ENCODE measurements at places on chromosomes 1 and 21. TPM values are rescaled to one million over a fixed set of nuclear protein-coding genes. Genes with fewer than 3 reads are reported as not detected.

DNA sequence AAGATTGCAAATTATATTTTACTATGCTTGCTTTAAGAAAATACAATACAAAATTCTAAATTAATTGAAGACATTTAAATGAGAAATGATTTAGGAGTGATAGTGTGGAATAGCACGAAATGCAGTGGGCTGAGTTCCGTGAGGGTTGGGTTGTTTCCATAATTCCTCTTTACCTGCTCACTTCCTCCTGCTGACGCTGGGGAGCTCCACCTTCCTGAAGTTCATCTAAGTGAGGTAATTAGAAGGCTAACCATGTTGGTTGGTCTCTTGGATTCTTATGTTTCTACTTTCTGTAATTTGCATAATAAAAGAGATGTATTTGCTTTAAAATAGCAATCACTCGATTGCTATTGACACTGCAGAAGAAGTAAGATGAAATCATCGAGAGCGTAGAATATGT is 4.7 kb downstream of the OR14I1 start:
- no peak overlapping the region for H3K27ac ChIP-seq
- H3K4me3 ChIP-seq = no peak overlapping the region
- H3K4me1 ChIP-seq = no peaks in the 10 kb centered on the region
- H3K36me3 ChIP-seq = no peaks in the 10 kb centered on the region

LRRC53 gene
- not detected for total RNA-seq

DNA sequence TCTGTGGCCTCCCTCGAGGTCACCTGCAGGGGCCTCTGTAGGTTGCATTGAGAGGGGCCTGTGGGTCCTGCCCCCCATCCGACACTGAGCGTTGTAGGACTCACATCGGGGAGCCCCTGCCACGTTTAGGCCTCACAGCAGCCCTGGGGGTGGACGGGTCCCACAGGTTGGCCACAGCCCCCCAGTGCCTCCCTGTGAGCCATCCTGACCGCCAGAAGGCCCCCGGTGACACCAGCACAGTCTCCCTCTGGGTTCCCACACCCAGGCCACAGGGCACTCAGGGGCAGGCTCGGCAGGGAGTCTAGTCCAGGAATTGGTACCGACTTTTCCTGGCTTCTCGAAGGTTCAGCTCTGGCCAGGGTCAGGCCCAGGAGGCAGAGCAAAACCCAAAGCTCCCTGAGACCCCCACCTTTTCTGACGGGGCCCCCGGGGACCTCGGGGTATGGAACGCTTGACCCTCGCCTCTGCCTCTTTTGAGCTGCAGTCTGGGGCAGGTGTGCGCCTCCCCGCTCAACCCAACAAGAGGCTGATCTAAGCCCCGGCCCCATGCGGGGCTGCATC is 13.9 kb upstream of the POFUT2 start:
- peaks cover 6% of the 10 kb centered on the region for H3K4me1 ChIP-seq
- no peaks in the 10 kb centered on the region for H3K36me3 ChIP-seq
- DNase-seq = no peak
- H3K27ac ChIP-seq = no peak overlapping the region
- H3K27me3 ChIP-seq = peaks cover 6% of the 10 kb centered on the region
- H3K4me3 ChIP-seq = no peak overlapping the region

- H3K4me1 ChIP-seq = no peaks in the 10 kb centered on the region
- DNase-seq = no peak
- H3K27ac ChIP-seq = no peak overlapping the region
- H3K27me3 ChIP-seq = peaks cover 8% of the 10 kb centered on the region
These were observed 21.8 kb downstream of the CAPN9 start for GRCh38 chr1:230768903-230769570.

PLEKHN1 gene
- 3.3 TPM for total RNA-seq

ALX3 gene
- total RNA-seq = not detected

DNA sequence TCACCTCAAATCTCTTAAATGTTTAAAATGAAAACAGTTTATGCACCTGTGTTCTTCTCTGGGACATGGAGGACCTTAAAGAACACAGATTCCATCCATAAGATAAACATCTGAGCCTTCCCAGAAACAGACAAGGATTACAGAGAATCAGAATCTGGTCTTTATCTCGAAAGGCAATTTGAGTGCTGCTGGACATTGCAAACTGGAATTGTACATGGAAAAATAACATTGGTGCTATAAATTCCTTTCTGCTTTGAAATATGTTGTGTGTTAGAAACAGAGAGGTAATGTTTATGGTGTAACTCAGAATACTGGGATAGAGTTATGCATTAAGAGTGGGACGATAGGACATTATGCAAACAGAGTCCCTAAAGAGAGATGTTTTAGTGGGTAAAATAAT is 6.6 kb upstream of the DDR2 start:
- H3K27ac ChIP-seq = no peak overlapping the region
- H3K4me1 ChIP-seq = peaks cover 11% of the 10 kb centered on the region
- no peak overlapping the region for H3K4me3 ChIP-seq
- peaks cover 8% of the 10 kb centered on the region for H3K27me3 ChIP-seq

DNA sequence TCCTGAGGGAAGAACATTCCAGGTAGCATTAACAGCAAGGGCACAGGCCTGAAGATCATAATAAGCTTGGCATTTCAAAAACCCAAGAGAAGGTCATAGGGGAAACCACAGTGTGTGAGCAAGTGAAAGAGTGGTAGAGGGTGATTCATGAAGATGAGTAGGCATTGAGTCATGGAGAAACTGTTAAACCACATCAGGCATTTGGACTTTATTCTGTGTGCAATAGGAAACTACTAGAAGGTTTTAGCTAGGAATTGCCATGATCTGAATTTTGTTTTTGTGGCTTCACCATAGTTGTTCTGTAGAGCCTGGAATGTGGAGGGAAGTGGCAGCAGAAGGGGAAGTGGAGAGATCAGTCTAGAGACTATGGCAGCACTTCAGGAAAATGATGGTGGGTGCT is 359.0 kb upstream of the PTBP2 start:
- H3K36me3 ChIP-seq = no peaks in the 10 kb centered on the region
- peak overlapping the region; percentile 9 for H3K27ac ChIP-seq

DESI2 gene
- total RNA-seq = 26.4 TPM

SAMD13 gene
- total RNA-seq = 0.73 TPM

DNA sequence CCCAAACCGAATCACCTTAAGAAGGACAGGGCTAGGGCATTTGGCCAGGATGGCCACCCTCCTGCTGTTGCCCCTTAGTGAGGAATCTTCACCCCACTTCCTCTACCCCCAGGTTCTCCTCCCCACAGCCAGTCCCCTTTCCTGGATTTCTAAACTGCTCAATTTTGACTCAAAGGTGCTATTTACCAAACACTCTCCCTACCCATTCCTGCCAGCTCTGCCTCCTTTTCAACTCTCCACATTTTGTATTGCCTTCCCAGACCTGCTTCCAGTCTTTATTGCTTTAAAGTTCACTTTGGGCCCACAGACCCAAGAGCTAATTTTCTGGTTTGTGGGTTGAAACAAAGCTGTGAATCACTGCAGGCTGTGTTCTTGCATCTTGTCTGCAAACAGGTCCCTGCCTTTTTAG is 3.6 kb downstream of the BTG2 start:
- peak overlapping the region; percentile 44 for H3K27ac ChIP-seq
- H3K36me3 ChIP-seq = peaks cover 58% of the 10 kb centered on the region
- H3K27me3 ChIP-seq = no peaks in the 10 kb centered on the region
- H3K4me1 ChIP-seq = peaks cover 50% of the 10 kb centered on the region

DNA sequence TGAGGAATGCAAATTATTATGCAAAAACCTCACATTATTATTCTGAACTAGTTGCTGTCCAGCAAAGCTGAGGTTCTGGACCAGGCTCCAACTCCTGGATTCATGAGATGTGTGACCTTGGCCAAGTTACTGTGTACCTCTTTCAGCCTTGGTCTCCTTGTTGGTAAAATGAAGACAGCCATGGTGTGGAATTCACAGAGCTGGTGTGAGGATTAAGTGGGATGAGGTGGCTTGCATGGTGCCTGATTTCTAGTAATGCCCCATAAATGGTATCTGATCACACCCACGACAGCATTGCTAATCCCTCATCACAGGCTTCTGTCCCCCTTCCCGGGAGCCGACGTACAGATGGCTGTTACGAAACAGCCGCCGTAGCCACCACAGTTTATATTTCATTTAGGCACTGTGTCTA is 59.6 kb downstream of the PGBD5 start:
- H3K4me1 ChIP-seq = no peaks in the 10 kb centered on the region
- H3K27me3 ChIP-seq = no peaks in the 10 kb centered on the region
- no peak overlapping the region for H3K27ac ChIP-seq
- no peaks in the 10 kb centered on the region for H3K36me3 ChIP-seq

KRTAP19-1 gene
- total RNA-seq = not detected
